ENCODE measurements at places on chromosomes 12 and 14.
A peak's percentile ranks its signal among the peaks of the same experiment; 100 is the strongest.

GRCh38 chr12:109949089-109949488 lies 47.1 kb downstream of the GIT2 start:
- no peak for DNase-seq

DNA sequence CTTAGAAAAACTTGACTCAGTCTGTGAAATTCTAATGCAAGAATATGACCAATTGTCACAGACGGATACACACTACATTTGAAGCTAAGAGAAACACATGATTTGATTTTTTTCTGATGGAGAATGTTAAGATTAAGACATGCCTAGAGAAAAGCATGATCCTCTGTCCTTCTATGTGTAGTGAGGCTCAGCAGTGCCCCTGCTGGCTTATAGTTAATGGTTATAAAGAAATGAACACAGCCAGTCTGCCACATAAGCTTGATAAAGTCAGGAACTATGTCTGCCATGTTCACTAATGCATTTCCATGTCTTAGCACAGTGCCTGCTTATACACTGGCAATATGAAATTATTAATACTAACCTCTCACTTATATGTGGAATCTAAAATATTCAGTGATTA lies 168.1 kb upstream of the DAAM1 start:
- DNase-seq, result no peak

- DNase-seq, result no peak
Observed at GRCh38 chr12:38745601-38746000, 159.8 kb downstream of the CPNE8 start.

- no peak for DNase-seq
Observed at GRCh38 chr14:53855127-53855526, 101.5 kb downstream of the BMP4 start.

DNA sequence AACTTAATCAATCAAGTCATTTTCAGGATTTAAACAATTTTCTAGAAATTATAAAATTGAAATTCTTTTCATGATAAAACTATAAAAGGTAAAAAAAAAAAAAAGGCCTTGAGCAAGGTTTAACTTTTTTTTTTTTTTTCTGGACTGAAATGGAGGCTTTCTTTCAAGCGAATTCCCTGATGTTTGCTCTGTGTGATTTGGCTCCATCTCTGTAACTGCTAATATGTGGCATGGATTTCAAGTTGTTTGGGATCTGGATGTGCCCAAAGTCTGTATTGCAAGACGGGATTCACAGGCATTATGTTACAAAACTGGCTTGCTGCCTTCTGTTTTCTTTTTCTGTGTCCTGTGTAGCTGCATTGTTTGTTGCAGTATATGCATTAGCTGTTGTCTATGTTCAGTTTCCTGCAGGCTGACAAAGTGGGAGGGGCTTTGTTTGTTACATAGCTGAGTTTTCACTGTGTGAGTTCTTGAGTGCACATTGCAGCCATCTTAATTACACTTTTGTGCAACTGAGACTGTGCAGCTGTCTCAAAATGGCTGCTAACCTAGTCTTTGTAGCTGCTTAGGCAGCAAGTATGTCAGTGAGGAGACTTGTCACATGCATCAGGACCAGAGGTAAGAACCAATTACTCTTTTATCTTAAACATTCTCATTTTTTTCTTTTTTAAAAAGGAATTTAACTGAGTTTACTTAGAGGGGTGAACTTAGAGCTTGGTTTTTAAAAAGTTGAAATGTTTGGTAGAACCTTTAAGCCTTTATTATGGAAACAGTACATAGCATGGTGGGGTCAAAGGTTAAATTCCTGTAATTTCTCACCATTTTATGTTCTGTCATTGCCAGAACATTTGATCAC lies 19.5 kb downstream of the ATF7IP start:
- peak; percentile 30 for DNase-seq

DNA sequence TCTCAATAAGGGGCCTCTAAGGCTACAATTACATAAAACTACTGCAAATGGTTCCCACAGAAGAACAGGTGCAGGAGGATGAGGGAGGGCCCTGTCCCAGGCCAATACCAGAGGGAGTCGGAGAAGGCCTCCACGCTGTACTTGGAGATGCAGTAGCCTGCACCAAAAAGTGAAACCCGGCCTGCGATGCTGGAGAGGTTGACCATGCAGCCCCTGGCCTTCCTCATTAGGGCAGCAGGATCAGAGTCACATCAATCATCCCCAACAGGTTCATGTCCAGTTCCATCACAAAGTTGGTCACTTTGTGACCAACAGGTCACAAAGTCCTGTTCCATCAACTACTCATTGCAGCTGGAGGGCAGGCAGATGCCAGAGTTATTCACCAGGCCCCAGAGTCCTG lies 23.0 kb downstream of the ZBTB39 start:
- no peak for DNase-seq

GRCh38 chr14:63952053-63952932 lies 99.5 kb downstream of the SYNE2 start:
- DNase-seq, result no peak
